ENCODE measurements at places on chromosomes 7 and 10.

DNA sequence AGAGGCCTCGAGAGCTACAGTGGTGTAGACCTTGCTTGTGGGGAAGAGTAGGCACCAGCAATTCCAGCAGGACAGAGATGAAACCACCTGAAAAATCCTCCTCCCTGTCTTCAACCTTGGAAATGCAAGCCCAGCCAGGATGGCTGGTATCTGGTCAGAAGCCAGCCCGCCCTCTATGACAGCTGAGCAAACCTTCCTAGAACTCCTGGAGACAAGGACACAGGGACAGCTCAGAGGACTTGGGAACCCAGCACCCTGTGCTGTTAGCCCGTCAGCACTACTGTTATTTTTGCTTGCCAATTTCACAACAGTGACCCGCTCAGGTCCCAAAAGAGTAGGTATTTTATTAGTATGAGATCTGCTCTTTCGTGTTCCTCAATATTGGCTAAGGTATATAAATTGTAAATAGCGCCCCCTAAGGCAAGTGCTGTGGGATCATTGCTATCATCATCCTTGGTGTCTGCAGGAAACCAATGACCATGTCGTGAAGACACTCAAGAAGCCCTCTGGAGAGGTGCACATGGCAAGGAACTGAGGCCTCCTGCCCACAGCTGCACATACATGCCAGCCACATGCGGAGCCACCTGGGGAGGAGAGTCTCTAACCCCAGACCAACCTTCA lies 156.5 kb upstream of the CHST15 start:
- no peak for DNase-seq

GRCh38 chr10:116587878-116588591 lies 2.7 kb upstream of the PNLIPRP1 start:
- DNase-seq: no peak

GRCh38 chr7:136339464-136339863 lies 362.3 kb upstream of the MTPN start:
- DNase-seq: no peak

GRCh38 chr10:43963793-43964425 lies 315.2 kb upstream of the ZNF32 start:
- DNase-seq: no peak

Measured in CD4-positive, alpha-beta T cell treated with Interleukin-15 for 4 hours (primary cell).